Activated T-cell treated with anti-CD3 and anti-CD28 coated beads, Interleukin-2, amount 50 U/mL, for 24 hours (primary cell): ENCODE measurements at places on chromosomes 6 and 20.

- DNase-seq, result no peak
These were observed 540.0 kb upstream of the MAP3K7 start for GRCh38 chr6:91126876-91127275.

GRCh38 chr6:82248273-82248735 lies 760 bp upstream of the IBTK start:
- no peak for DNase-seq

DNA sequence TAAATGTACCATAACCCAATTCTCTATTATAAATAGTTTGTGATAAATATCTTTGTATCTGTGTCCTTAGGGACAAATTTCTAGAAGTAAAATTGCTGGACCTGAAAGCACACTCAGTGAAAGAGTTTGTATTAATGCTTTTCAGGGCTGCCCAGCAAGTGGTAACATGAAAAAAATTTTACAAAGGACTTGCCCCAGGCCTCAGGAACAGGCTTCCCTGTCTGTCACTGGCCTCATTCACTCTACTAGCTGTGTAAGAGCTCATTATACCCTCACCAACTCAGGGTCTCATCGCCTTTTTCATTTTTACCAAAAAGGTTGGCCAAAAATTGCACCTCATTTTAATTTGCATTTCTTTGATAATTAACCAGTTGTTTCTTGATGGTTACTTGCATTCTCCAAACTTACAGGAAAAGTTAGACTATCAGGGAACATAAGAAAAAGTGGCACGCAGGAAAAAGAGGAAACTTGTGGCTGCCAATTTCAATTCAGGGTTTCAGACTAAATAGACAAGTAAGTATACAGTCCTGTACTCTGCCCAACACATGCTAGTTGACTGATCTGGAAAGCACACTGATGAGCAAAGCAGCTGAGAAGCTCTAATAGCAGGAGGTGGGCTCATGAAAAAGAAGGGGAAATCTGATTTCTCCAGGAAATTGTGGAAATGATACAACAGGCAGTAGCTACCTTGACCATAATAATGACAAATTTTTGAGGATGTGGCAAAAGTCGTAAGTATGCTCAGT lies 161.5 kb downstream of the KIF6 start:
- no peak for DNase-seq

DNA sequence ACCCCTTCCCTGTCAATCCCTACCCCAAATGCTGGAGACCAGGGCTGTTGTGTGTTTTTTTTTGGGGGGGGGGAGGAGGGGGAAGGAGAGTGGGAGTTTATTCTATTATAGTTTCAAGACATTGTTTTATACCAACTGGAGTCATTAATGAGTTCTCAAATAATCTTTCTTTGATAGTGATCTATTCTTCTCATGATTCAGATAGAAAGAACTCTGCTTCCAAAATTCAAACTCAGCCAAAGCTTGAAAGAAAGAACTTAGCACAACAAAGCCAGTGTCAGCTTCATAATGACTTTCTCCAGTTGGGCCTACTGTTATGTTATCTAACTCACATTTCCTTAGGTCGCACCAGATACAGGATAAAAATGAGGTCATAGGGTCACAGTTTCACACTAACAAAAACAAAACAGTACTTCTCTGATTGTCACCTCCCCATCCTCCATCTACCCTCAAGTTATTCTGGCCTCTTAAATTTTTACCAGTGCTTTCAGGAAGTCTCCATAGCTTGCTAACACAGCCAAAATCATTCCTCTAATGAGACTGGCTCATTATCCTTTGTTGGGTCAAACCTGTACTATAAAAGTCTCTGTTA lies 19.0 kb upstream of the MAP3K7 start:
- no peak for DNase-seq
